ENCODE measurements at places on chromosomes 2 and 18.

DNA sequence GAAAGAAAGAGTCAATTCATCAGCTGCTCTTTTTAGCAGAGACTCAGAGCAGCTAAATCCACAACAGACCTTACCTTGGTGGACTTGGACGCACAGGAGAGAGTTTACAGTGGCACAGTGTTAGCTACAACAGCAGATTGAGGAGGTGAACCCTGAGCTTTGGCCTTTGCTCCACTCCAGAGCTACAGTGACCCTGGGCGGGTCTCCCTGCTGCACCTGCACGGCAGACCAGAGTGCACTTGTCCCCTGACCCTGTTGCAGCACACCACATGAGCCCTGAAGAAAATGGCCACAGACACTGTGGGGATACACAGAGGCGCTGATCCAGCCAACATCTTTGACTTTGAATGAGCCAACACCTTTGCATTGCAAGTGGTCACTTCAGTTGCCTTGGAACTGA, 11.0 kb downstream of the SLC19A3 start:
- no peaks in the 10 kb centered on the region for H3K36me3 ChIP-seq
- H3K4me1 ChIP-seq = no peaks in the 10 kb centered on the region
- no peak overlapping the region for H3K27ac ChIP-seq
- DNase-seq = no peak
- no peak overlapping the region for H3K4me3 ChIP-seq

DNA sequence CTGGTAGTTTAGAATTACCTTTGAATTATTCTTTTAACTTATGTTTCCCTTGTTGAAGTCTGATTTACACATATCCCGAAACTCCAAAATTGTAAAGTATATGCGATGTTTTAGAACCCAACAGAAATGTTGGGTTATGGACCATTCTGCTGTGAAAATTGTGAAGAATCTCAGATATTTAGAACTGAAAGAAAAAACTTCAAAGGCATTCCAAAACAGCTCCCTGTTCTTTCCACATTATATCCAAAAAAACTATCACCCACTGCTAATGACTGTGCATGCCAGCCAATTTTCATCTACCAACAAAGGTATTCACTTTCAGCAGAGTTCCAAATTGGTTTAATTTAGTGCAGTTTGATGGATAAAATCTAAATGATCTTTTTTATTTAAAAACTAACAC, 21.5 kb upstream of the PDE1A start:
- H3K4me3 ChIP-seq = no peak overlapping the region
- H3K27me3 ChIP-seq = no peaks in the 10 kb centered on the region
- H3K36me3 ChIP-seq = no peaks in the 10 kb centered on the region
- no peak for DNase-seq
- no peaks in the 10 kb centered on the region for H3K4me1 ChIP-seq

DNA sequence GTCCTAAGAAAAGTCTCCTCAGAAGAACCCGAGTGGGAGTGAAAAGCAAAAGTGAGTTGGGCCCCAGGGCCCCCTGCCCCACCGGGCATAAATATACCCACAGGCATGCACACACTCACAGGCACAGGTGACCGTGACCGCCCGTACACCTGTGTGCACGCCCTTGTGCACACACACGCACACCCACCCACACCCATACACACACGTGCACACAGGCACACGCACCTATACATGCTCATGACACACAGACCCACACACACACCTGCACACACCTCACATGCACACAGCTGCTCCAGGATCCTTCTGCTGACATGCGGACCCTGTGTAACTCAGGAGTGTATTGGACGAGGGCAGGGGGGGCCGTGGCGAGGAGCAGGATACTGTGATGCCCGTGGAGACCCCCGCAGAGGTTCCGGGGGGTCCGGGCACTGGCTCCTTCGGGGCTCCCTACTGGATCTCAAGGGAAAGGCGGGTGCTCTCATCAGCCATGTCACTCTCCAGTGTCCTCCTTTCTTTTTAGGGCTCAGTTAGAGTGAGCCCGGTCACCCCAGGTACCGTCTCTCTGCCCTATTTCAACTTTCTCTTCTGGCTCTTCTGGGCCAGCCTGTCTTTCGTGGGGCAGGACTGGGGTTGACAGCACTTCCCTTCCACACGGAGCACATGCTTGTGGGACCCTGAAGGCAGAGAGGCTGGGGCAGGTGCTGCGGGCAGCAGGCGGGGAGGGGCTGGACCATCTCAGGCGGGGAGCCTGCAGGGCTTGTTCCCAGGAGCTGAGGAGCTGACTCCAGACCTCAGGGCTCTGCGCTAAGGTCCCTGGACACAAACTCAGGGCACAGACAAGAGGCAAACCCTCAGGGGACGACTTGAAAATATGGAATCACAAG, 48.5 kb downstream of the TPO start:
- no peaks in the 10 kb centered on the region for H3K36me3 ChIP-seq
- H3K27ac ChIP-seq = no peak overlapping the region
- H3K27me3 ChIP-seq = no peaks in the 10 kb centered on the region
- DNase-seq = no peak
- no peak overlapping the region for H3K4me3 ChIP-seq
- H3K4me1 ChIP-seq = no peaks in the 10 kb centered on the region

DNA sequence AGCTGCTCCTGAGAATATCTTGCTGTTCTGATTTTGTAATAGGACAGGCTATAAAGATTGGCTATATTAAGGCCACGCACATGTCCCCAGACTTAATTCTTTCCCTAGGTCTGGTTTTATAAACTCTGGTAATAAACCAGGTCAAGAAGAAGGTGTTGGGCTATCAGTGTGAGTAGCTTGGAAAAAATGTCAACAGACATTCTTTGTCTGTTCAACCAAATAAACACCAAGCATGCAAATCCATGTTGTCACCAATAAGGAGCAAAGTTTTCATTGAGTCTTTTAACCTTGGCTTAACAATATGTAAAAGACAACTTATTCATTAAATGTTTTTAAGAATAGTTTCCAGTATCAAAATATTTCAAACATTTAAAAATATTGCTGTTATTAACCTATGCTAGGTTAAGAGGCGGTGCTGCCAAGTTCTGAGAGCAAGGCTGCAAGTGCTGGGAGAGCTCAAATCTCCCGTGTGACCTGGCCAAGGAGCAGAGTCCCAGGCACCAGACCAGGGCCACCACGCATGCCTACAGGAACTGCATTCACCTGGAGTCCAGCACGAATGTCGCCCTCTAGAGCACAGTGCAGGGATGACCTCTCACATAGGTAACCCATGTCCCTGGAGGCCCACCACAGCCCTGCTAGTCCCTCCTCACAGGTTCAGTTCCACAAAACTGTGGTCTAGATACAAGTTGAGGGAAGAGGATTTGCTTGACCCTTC, 120.5 kb upstream of the POU3F3 start:
- H3K36me3 ChIP-seq = no peaks in the 10 kb centered on the region
- no peak overlapping the region for H3K27ac ChIP-seq

DNA sequence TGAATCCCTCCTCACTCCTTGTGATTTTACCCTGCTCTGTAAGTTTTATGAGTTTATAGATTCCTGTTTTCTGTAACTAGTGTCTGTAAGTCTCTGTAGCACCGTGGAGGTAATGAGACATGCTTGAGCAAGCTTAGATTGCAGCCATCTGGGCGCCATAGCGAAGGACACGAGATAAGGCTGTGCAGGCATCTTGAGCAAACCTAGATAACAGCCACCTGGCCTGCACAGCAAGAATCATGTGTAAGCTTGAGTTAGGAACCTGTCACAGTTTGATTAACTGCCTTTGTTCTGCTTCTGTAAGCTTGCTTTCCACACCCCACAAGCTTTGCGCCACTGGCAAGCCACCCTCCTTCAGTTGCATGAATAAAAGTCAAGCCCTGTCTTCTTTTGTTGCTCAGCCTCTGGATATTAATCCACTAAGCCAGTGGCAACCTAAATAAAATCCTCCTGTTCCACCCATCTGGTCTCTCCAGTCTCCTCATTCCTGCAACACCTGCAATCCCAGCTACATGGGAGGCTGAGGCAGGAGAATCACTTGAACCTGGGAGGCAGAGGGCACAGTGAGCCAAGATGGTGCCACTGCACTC, 270.6 kb upstream of the RGPD4 start:
- DNase-seq = no peak
- H3K27ac ChIP-seq = no peak overlapping the region
- no peaks in the 10 kb centered on the region for H3K36me3 ChIP-seq
- H3K27me3 ChIP-seq = no peaks in the 10 kb centered on the region
- no peak overlapping the region for H3K4me3 ChIP-seq

GRCh38 chr2:238376884-238377391, 49.8 kb upstream of the ASB1 start:
- H3K4me1 ChIP-seq = peaks cover 22% of the 10 kb centered on the region
- no peaks in the 10 kb centered on the region for H3K36me3 ChIP-seq
- no peak overlapping the region for H3K27ac ChIP-seq
- no peak for DNase-seq
- no peak overlapping the region for H3K4me3 ChIP-seq
- H3K27me3 ChIP-seq = no peaks in the 10 kb centered on the region

DNA sequence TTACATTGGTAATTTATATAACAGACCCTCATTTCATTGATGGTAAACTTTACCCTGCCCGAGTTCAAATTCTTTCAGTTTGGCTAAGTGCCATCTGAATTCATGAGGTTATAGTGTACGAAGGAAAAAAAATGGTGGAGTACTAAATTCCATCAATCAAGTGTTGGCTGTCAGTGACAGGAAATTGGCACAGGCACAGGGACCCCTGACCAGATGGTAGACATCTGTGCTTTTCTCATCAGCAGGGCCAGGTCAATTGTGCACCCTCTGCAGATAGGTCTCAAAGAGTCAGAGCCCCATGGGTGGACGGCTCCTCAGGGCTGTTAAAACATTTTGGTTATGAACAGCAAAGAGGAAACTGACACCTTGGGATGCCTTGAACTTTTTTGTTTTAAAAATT, 439.2 kb downstream of the SETBP1 start:
- no peak overlapping the region for H3K4me3 ChIP-seq
- no peaks in the 10 kb centered on the region for H3K27me3 ChIP-seq
- no peak for DNase-seq
- H3K27ac ChIP-seq = no peak overlapping the region
- H3K36me3 ChIP-seq = no peaks in the 10 kb centered on the region

DNA sequence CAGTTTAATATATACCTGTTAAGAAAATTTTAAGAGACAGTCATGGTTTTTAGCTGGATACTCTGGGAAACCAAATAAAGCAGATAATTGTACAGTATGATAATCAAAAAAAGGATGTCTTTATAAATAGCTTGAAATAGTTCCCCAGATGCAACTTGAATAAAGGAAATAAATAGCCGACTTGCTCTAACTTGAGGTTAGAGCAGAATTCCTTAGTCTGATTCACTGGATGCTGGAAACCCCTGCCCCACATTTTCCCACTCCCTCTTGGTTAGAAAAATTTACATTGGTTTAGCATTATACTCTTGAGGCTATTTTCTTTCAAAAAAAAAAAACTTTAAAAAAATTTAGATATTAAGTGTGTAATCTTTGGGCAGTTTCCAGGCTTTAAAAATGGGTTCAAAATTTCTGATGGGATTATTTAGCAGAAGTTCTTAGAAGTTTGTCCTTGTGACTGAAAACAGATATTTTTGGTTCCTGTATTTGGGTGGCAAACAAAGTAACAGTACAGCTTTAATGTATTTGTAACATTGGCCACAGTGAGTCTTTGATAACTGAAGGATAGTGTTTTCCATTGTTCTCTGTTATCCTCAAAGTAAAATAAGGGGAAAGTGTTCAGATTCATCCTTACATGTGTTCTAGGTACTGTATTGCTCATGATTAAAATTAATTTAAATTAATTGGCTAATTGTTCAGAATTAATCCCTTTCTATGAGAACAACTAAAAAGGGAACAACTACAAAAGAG, 39.6 kb downstream of the ITGAV start:
- no peaks in the 10 kb centered on the region for H3K36me3 ChIP-seq
- no peak overlapping the region for H3K27ac ChIP-seq
- H3K4me3 ChIP-seq = no peak overlapping the region
- H3K27me3 ChIP-seq = no peaks in the 10 kb centered on the region
- DNase-seq = no peak
- H3K4me1 ChIP-seq = no peaks in the 10 kb centered on the region

GRCh38 chr18:62590799-62591590, 68.2 kb downstream of the ZCCHC2 start:
- H3K4me3 ChIP-seq = no peak overlapping the region
- H3K27ac ChIP-seq = no peak overlapping the region
- no peak for DNase-seq
- H3K27me3 ChIP-seq = no peaks in the 10 kb centered on the region
- H3K36me3 ChIP-seq = no peaks in the 10 kb centered on the region

DNA sequence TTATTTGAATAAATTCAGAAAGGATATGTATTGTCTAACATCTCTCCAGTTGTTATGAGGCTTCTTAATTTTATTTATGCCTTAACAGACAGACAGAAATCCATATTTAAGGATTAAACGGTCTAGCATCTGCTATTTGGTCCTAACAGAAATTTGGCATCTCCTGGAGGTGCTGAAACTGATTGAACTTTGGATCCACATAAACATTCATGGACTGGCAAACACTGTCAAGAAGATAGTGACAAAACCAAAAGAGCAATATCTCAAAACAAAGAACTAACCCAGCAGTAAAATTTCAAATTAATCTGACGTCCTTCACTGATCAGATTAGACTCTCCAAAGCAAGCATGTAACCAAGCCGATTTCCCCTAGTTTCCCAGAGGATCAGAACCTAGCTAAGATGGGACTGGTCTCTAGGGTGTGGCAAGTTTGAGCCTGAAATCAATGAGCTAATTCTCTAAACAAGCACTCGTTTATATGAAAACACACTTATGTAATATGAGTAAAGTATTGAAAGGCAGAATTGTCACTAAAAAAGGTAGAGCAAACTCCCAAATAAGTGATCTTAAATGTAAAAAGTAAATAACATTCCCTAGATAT, 139.5 kb downstream of the NOL4 start:
- no peak overlapping the region for H3K27ac ChIP-seq
- no peaks in the 10 kb centered on the region for H3K36me3 ChIP-seq
- H3K27me3 ChIP-seq = no peaks in the 10 kb centered on the region

DNA sequence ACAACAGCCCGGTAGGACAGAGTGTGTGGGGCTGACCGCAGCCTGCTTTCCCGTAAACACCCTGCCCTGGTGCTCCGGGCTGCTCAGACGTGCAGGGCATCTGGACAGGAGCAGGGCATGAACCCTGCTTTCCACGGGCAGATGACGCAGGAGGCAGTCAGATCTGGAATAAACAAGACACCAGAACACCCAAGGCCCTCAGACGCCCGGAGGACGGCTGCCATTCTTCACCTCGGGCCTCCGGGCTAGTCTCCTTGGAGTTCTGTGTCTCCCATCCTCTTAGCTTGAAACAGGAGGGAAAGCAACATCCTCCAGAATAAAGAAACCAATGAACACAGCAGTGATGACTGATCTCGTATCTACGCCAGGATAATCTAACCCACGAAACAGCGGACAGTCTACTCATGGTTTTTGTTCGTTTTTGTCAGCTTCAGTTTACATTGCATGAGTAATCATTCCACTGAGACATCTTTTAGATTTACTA, 7.3 kb downstream of the PXDN start:
- peaks cover 3% of the 10 kb centered on the region for H3K27me3 ChIP-seq
- no peak overlapping the region for H3K27ac ChIP-seq
- no peaks in the 10 kb centered on the region for H3K4me1 ChIP-seq
- no peak overlapping the region for H3K4me3 ChIP-seq

DNA sequence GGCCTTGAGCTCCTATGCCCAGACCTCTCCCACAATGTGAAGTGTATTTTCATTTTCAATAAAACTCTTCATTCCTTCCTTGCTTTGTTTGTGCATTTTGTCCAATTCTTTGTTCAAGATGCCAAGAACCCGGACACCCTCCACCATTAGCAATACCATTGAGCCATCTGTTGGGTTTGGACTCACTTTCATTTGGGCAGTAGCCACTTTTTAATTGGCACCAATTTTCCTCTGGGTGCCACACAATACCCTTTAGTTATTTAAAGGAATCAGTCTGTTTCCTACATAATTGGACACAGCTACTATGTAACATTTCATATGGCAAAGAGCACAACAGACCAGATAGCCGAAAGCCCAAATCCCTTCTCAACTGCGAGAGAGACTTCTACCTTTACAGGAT, 22.5 kb upstream of the SLC35G4 start:
- no peak overlapping the region for H3K4me3 ChIP-seq
- DNase-seq = no peak
- H3K4me1 ChIP-seq = peaks cover 10% of the 10 kb centered on the region
- no peaks in the 10 kb centered on the region for H3K27me3 ChIP-seq
- H3K36me3 ChIP-seq = no peaks in the 10 kb centered on the region
